Stimulated activated CD4-positive, alpha-beta T cell treated with anti-CD3 and anti-CD28 coated beads, TNF-alpha, amount 100 ng/mL, for 4 hours (primary cell): ENCODE measurements at places on chromosomes 12 and 14.

- no peak for DNase-seq
These were observed 51.1 kb downstream of the GTF2A1 start for GRCh38 chr14:81169711-81170103.

- no peak for DNase-seq
These were observed 116.9 kb downstream of the DUSP6 start for GRCh38 chr12:89235189-89235993.

GRCh38 chr12:82474181-82474797 lies 116.0 kb downstream of the METTL25 start:
- no peak for DNase-seq

DNA sequence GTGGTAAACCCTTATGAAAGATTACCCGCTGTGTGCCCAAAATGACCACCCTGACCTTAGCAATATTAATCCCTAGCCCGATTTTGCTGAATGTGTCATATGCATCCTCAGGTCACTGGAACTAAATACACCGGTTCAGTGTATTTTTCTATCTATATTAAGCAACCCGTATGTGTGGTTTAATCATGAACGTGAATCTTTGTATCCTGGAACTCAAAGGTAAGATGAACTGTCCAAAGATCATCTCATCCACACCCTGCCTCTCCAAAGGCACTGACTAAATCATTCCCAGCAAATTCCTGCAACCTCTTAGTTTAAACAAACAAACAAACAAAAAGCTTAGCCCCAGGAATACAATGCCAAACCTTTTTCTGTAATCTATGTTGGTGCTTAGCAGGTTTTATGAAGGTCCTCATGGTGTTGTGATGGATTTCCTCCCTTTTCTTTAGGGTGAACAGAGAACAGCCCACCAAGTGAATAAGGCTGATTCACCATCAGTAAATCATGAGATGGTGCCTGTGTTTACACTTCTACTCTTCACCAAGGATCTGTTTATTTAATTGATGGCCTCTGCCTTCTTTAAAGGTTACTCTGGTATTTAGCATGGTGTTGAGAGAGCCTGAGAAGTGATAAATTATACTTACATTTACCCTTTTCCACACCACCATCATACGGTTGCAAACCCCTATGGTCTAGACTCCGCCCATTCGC lies 298.6 kb downstream of the DPF3 start:
- DNase-seq: no peak

GRCh38 chr14:67371247-67372148 lies 11.4 kb downstream of the EIF2S1 start:
- no peak for DNase-seq

DNA sequence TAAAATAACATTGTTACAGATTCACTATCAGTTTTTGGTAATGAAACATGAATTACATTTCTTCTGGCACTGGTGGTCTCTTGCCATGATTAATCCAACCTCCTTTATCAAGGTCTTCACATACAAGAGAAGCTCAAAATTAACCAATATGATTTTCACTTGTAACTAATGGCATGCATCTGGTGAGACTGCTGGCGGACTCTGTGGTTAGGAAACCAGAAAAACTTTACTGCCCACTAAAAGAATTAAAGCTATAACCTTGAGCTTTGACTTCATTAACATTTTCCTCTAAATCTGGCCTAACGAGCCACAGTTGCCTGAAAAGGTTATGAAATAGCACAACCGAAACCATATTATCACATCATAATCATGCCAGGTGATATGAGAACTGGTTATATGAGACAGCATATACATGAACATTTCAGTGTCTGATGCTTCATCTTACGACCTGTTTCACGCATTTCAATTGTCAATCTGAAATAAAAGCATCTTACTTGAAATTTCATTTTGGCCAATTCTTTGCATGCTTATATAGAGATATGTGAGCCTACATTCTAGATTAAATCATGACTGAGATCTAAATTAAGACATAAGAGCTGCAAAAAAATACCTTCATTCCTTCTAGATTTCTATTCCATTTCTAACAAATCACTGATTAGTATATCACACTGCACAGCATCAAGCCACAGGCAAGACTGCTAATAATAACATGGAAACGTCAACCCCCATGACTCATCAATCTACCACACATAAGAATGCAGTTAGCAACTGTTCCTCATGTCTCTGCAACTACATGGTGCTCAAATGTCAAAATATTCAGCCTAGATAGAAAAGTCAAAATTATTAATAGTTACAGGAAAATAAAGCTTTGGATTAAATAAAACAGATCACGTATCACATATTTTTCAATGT lies 89.3 kb downstream of the OSBPL8 start:
- DNase-seq: no peak

DNA sequence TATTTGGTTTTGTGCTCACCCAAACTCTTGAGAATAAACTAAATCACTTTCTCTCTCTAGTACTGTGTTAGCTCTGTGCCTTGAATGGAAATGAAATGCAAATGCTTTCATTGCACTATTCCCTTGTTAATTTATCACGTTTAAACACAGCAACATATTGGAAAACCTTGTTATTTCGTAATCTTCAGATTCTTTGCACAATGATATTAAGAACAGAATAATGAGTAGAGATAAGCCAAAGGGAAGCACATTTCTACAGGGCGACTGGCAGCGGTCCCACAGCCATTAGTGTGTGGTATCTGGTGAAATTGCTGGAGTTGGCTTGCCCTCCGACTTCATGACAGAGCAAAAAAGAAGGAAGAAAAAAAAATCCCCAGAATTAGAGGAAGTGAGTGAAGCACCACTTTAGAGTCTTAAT lies 166.1 kb upstream of the E2F7 start:
- no peak for DNase-seq

- no peak for DNase-seq
These were observed 170.0 kb upstream of the RMST start for GRCh38 chr12:97292588-97292987.

GRCh38 chr12:116636608-116637519 lies 77.7 kb downstream of the MAP1LC3B2 start:
- no peak for DNase-seq

DNA sequence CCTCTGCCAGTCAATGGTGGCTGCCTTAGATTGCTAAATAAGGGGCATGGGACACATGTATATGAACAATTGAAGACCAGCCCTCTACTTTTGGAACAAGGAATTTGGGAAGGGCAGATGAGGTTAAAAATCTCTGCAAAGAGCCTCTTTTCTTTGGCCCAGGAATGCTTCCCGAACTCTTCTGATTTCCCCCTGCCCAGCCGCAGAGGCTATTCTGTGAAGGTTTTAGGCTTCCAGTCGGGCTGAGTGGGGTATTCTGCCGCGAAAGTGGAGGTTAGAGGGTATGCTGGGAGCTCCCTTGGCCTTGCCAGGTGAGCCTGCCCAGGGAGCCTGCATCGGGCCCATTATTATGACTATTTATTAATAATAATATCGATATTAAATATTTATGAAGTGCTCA lies 1.2 kb downstream of the POU6F1 start:
- DNase-seq: no peak
